Neural progenitor cell (in vitro differentiated cells): ENCODE measurements at places on chromosomes 1 and 21.

GRCh38 chr1:3522112-3522511 is 67.6 kb downstream of the ARHGEF16 start:
- DNase-seq = no peak

DNA sequence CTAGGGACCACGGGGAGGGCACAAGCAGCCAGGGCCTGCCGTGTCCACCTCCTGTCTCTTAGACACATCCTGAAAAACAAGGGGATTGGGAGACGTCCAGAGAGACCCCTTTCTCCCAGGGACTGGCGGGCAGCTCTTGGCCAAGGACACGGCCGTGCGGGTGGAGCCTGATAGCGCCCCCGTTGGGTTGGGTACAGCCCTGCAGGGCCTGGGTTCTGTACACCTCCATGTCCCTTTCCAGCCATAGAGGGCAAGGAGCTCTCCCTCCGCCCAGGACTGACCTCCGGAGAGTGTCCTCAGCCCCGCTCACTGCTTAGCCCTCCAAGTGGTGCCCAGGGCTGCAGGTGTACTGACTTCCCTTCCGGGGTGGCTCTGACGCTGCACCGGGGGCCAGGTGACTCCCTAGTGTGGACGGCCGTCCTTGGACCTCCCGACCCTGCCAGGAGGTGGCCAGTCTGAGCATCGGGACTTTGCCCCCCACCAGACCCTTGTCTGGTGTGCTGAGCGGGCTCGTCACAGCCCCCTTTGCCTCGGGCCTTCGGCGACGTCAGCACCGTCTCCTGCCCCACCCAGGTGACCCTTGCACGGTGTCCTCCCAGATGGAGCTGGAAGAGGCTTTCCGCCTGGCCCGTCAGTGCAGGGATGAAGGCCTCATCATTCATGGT is 5.8 kb downstream of the PRKCZ start:
- no peak for DNase-seq

GRCh38 chr1:83959824-83960498 is 39.0 kb downstream of the TTLL7 start:
- DNase-seq = no peak

DNA sequence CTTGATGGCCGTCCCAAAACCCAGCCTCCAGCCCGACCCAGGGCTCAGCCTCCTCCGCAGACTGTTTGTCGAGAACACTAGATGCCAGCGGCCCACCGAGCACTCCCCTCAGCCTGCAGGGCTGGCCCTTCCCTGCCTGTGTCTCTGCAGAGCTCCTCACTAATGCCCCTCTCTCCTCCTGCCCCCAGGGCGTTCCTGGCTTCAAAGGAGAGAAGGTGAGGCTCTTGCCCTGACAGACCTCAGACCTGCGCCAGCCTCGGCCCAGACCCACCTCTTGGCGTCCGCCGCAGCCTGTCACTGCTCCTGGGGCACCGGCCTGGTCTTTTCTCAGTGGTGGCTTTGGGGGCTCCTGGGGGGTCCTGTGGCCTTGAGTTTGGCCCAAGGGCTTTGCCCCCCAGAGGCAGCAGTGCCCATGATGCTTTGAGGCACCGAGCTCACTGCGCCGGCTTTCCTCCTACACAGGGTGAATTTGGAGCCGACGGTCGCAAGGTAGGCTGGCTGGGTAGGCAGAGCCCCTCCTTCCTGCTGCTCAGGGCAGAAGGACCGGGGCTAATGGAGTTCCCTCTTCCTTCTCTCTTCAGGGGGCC is 18.4 kb downstream of the COL6A2 start:
- no peak for DNase-seq

GRCh38 chr1:47942240-47942629 is 55.0 kb downstream of the TRABD2B start:
- no peak for DNase-seq

GRCh38 chr1:58524353-58524945 is 22.1 kb downstream of the OMA1 start:
- DNase-seq = no peak

DNA sequence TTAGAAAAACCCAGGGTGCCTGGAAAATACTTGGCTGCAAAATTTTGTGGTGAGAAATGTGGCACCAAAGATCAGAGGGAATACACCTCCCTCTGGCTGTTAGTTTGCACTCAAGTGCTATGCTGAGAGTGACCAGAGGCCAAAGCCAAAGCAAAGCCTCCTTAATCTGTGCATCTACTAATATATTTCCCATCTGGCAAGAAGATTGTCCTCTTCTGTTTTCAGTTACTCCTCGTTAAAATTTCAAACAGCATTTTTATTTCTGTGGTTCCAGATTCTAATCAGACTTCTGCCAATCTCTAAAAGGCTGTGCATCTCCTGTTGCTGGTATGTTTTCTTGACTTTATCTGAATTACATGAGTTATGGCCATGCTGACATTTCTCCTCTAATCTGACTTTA is 327.4 kb downstream of the TBX15 start:
- no peak for DNase-seq

DNA sequence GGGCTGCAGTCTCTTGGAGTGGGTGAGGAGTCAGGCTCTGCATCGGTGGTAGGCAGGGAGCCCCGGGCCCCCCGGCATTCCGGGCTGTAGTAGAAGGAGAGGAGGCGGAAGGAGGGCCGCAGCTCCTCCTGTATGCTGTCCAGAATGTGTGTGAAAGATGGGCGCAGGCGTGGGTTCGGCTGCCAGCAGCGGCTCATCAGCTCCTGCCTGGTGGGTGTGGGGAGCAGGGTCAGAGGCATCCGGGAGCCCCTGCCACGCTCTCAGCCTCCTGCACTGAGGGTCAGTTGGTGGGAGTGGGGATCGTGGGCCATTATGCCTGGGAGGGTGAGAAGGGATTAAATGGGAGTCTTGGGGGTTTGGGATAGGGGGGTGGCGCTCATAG is 18.0 kb downstream of the INSRR start:
- DNase-seq = no peak

DNA sequence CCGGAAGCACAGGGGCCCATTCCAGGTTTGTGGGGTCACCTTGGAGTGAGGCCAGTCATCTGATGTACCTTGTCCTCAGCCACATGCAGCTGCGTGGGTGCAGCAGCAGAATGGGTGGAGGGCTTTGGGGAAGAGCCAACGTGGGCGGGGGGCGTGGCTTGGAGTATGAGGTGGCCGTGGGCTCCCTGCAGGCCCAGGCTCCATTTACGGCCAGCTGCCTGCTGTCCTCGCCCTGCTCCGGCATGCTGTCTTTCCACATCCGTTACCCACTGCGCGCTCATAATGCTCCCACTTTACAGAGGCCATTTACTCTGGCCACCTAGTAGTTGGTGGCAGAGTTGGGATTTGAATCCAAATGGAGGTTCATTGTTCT is 27.8 kb upstream of the TINAGL1 start:
- DNase-seq = no peak

GRCh38 chr1:212302745-212303383 is 17.7 kb downstream of the PPP2R5A start:
- no peak for DNase-seq

- DNase-seq = no peak
Observed at GRCh38 chr21:33007747-33008146, 18.0 kb upstream of the OLIG2 start.

DNA sequence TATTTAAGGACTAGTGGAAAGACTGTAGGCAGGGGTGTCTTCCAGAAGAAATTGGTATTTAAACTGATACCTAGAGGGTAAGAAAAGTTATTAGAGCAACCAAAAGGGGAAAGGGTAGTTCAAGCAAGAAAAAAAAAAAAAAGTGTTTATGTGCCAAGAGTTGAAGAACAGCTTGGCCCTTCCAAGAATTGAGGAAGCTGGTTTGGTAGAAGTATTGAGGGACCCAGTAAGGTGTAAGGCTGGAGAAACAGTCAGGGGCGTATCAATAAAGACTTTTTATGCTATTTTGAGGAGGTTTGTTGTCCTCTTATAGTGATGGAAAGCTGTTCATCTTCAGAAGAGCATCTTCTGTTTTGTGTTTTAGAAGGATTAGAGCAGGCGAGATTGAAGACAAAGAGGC is 108.3 kb downstream of the PTPRC start:
- no peak for DNase-seq

- no peak for DNase-seq
Observed at GRCh38 chr1:145978471-145978853, 14.0 kb downstream of the POLR3GL start.

DNA sequence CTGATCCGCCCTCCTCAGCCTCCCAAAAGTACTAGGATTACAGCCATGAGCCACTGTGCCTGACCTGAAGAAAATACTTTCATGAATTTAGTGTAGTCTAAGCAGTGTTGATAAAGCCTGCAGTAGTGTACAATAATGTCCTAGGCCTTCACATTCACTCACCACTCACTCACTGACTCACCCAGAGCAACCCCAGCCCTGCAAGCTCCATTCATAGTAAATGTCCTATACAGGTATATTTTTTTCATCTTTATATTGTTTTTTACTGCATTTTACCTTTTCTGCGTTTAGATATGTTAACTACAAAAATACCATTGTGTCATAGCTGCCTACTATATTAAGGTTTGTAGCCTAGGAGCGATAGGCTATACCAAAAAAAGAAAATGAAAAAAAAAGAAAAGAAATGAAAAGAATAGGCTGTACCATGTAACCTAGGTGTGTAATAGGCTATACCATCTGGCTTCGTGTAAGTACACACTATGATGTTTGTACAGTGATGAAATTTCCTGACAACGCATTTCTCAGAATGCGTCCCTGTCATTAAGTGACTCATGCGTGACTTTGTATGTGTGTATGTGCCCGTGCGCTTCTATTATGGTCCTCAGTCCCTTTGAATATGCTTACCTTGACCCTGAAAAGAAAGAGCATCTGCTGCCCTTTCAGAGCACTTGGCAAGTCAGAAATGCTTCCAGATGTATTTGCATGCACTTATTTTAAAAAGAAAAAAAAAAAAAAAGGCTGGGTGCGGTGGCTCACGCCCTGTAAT is 9.2 kb upstream of the SLAMF8 start:
- no peak for DNase-seq

DNA sequence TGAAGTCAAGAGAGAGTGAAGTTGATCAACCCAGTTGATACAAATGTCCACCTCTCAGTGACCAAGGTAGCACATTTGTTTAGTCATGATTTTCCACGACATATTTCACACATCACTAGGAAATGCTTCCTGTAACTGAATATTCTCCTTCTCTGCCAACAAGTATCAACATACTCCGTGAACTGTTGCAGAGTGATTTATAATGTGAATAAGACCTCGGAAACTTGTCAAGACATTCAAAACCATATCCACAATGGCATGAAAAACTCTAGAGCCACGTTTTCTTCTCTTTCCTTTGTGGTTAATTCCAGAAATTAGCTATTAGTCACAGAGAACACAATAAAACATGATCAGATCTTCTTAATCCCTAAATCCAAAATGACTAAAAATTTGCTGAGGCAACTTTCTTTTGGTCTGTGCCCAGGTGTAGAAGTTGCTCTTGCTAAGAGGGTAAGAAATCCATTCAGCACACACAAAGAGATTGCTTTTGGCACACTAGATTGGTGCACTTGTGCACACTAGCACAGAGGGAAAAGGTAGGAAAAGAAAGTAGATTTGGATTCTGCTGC is 244.3 kb upstream of the NRIP1 start:
- DNase-seq = no peak

DNA sequence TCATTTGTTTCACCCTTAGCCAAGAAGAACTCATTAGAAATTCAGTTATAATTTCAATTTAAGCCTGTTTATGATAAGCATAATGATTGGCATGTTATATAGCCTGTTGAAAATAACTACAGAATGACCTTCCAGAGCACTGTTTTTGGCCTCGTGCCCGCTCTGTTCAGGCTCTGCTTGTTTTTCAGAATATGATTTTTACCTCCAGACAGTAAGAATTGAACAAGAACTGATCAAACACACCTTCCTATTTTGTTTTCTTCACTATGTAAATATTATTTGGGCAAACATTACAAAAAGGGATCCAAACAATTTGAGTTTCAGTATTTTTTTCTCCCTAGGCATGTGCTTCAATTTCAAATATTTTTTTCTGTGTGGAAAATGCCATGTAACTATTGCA is 48.1 kb upstream of the ANGPTL1 start:
- DNase-seq = no peak

DNA sequence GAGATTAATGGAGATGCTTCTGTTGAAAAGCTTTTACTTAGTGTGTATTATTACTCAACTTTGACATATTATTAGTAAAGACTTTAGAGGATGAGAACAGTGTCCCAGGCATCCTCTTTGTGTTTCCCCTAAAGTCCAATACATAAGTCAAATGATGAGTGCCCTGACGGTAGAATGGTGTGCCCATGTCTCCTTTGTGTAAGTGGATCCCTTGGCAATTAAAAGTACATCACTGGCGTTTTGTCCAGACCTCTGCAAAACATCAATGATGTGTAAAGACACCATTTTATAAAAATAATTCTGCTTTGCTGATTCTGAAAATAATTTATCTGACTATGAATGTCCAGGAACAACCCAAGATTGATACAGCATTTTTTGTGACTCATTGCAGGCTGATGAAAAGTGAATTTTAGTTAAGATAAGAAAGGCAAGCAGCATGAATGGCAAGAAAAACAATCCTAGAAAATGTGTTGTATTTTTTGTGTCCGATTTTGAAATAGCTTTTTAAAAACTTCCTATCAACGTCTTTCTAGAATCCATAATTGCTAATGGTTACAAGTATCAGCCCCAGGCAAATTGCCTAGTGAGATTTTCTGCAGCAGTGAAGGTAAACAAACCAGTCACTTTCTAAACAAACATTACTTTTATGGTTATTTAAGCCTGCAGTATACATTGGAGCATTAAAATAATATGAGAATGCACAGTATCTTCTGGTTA is 251.5 kb downstream of the PTPRC start:
- no peak for DNase-seq

GRCh38 chr1:44447051-44447810 is 42.2 kb downstream of the RNF220 start:
- DNase-seq = no peak

- no peak for DNase-seq
Observed at GRCh38 chr1:187474336-187474735, 645.6 kb downstream of the PLA2G4A start.

DNA sequence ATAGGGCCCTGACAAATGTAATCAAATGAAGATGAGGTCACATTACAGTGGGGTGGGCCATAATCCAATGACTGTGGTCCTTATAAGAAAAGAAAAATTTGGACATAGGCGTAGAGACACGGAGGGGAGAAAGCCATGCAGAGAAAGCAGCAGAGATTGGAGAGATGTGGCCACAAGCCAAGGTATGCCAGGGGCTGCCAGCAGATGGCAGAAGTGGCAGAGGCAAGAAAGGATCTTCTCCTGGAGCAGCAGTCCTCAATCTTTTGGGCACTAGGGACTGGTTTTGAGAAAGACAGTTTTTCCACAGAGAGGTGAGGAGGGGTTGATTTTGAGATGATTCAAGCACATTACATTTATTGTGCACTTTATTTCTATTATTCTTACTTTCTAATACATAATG is 355.1 kb downstream of the NPHP4 start:
- DNase-seq = peak; percentile 31

GRCh38 chr1:168636642-168637111 is 60.3 kb downstream of the XCL1 start:
- DNase-seq = no peak

GRCh38 chr1:4422504-4423289 is 231.7 kb upstream of the AJAP1 start:
- peak; percentile 33 for DNase-seq

- no peak for DNase-seq
Observed at GRCh38 chr1:65844821-65845534, 52.3 kb downstream of the PDE4B start.
